ENCODE measurements at places on chromosomes 1 and 21.

DNA sequence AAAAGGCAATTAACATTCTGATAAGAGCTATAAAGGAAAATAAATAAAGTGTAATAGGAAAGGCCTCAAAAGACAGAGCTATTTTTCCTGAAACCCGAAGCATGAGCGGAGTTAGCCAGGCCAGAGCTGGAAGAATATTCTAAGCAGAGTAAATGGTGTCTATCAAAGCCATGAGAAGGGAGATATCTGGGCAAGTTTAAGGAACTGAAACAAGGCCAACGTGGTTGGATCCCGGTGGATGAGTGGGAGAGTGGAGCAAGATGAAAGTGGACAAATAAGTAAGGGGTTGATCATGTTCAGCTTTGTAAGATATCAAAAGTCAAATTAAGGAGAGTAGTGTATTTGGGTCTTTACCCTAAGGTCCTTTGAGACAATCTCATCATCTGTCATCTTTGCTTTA lies 234.0 kb downstream of the TM2D1 start:
- DNase-seq = no peak

- peak; percentile 21 for DNase-seq
These were observed 85.9 kb downstream of the TM2D1 start for GRCh38 chr1:61638911-61639605.

DNA sequence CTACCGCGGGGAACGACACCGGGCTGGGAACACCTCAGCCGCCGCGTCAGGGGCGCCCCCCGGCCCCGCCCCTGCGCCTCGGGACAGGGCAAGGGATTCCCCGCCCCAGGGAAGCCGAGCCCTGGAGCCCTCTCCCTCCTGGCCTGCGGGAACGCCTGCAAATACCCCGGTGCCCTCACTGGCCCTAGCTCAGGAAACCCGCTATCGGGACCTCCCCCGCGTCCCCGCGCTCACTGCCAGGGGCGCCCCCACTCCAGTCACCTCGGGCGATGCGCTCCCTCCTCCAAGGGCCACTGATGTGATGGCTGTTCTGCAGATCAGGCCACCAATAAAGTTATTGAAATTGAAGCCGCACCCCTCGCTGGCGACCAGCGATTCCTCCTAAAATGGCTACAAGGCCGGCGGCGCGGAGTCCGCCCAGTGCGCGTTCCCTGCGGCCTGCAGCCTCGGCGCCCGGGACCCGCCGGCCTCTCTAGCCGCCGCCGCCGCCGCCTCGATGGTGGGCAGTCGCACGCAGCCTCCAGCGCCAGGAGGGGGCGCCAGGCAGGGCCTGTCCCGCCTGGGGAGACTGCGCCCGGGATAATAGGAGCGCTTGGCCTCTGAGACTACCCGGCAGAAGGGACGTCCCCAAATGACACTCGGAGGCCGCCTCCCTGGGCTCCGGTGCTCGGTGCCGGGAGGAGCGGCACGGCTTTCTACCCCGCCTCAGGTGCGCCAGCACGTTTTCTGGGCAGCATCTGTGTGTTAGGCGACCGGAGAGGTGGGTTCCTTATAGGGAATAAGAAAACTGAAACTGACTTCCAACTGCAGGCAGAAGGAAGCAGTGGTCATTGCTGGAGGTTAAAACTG lies at the start of gene PRKAB2:
Gene PRKAB2, minus strand, starts transcription at position 303 of the 849 bp plus-strand sequence. CDS start 326 bp downstream, outside the sequence.
- DNase-seq = peak; percentile 97

DNA sequence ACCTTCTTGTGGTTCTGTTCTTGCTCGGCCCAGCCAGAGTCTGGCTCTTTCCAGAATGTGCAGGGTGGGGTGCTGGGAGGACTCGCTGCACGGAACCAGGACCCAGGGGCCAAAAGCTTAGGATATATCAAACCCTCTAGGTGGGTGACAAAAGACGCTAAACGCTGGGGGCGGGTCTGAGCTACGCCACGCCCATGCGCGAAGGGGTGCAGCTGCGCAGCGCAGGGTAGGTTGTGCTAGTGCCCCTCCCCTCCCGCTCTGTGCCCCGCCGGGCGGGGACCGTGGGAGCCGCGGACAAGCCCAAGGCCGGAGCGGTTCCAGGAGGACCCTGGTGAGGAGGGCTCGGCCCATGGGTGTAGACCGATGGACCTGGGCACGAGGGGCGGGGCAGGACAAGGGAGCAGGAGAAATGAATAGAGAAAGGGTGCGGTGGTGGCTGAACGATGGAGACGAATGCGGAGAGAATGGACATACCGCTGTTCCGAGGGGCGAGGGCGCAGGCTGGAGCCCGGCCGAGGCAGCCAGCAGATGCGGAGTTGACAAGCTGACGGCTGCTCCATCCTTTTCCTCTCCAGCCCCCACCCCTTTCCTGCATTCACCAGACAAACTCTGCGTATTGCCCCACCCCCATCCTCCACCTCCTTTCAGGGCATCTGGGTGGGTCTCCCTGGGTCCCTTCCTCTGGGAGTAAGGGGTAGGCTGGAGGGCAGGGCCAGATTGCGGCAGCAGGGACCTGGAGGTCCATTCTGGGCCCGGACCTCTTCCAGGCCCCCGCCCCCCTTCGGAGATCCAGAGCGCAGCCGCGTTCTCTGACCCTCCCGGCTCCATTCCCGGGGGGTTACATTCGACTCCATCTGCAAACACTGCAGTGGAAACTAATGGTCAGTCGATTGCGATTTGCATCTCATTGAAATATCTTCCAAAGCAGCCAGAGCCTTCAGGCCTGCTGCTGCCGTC lies at the start of gene RUSC1:
Gene RUSC1, plus strand, starts transcription at position 234 of the 957 bp plus-strand sequence. CDS start 880 bp downstream, outside the sequence.
- DNase-seq = peak; percentile 70

- no peak for DNase-seq
These were observed 230.4 kb downstream of the SLC35F3 start for GRCh38 chr1:234134878-234135277.

DNA sequence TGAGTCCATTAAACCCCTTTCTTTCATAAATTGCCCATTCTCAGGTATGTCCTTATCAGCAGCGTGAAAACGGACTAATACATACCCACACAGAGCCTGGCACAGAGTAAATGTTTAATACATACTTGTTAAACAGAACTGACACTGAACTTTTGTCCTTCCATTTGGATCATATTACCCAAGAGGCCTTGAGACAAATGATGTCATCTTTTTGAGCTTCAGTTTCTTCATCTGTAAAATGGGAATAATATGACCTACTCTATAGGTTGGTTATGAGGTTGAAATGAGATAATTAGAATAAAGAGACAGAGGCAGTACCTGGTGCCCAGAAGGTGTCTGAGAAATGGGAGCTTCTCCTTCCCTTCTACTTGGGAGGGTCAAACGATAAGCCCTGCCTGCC lies 13.8 kb downstream of the CYB5RL start:
- DNase-seq = no peak

- DNase-seq = no peak
These were observed 128.6 kb downstream of the ST6GALNAC3 start for GRCh38 chr1:76203127-76203526.

DNA sequence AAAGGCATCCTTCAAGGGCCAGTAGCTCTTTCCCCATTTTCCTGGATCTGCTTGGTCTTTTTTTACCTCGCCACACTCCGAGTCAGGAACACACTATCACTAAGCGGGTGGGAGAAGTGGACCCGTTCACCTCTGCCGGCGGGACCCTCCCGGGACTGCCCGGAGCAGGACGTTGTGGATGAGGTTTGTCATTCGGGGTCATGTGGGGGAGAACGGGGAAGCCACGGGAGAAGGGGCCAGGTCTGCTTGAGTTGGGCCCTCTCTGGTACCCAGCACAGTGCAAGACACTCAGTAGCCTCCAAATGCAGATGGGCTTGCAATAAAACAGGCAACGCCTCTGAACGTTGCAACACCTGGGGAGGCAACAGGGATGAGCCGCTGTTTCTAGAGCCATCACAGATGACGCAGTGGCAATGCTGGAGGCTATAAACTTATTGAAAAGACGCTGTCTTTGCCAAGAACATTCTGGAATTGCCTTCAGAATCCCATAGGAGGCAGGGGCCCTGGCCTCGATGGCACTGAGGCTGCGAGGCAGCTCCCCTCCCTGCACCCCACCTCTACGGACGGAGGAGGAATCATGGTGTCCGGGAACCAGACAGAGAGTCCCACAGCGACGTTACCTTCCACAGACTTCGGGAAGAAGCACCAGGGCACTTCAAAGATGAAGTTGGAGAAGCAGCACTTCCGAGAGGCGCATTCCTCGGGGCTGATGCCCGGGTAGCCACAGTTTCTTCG lies 3.8 kb downstream of the TFF2 start:
- DNase-seq = no peak

GRCh38 chr1:28172713-28173150 lies 3.8 kb downstream of the PTAFR start:
- no peak for DNase-seq

GRCh38 chr1:155261493-155261851 lies 688 bp downstream of the SCAMP3 start:
- no peak for DNase-seq

DNA sequence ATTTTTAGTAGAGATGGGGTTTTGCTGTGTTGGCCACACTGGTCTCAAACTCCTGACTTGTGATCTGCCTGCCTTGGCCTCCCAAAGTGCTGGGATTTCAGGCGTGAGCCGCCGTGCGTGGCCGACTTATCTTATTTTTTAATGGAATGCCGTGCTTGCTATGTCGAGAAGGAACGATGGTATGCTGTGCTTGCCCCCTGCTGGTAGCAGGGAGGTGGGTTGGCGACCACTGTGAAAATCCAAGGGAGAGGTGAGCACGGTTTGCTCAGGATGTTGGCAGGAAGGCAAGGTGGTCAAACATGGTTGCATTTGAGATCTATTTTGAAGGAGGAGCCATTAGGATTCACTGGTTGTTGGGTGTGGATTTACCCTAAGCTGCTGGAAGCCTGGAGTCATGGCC lies 45.8 kb upstream of the RCC2 start:
- DNase-seq = peak; percentile 31

DNA sequence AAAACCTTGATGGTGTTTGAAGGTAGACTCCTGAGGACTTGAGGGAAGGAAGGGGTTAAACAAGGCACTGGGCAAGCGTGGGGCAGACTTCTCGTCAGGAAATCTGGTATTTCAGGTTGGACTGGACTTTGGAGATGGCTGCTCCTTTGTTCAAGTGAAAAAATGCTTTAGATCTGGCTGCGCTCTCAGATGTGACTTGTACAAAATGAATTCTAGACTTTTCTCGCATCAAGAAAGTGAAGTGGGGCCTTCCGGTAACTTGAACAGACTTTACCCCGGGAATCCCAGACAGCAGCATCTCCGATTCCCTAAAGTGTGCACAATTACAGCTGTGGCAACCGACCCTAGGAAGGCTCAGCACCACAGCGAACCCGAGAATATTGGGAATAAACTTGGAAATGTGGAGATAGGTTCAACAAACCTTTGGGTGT lies 44.3 kb upstream of the ERRFI1 start:
- DNase-seq = no peak

GRCh38 chr1:55184859-55185258 lies 30.3 kb downstream of the USP24 start:
- no peak for DNase-seq

GRCh38 chr1:7539769-7540175 lies 231.3 kb upstream of the VAMP3 start:
- peak; percentile 51 for DNase-seq

DNA sequence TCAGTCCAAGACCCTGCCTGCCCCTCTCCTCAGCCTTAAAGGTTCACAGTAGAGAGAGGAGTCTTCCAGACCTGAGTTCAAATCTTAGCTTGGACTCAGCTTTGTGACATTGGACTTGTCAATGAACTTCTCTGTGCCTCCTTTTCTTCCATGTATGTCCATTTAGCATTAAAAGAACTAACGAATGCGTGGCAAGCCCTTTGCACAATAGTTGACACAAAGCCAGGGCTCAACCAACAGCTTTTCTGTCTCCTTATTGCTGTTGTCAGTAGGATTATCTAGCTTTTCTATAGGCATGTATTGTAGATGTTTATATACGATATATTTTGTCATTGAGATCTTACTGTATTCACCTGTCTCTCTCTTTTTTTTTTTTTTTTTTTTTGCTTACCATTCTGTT lies 450.8 kb downstream of the PTPRU start:
- no peak for DNase-seq

- no peak for DNase-seq
These were observed 33.0 kb downstream of the PGM1 start for GRCh38 chr1:63626222-63626621.

DNA sequence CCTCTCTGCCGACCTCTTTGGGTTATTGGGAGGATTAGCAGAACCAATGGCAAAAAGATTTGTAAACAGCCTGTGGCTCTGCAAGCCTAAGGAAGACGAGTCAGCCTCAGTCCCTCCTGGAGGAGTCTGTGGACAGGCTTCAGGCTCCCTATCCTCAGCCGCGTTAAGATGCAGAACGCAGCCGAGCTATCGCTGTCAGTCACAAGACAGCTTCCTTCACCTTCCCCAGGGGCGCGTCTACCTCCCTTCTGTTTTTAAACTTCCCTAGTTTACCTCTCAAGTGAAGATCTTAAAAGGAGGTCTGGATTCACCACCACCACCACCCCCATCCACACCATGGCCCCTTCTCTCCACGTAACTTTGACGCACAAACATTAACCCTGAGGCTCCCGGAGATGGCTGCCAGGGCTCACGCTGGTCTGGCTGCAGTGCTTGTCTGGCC lies 738 bp downstream of the CAMK1G start:
- no peak for DNase-seq

DNA sequence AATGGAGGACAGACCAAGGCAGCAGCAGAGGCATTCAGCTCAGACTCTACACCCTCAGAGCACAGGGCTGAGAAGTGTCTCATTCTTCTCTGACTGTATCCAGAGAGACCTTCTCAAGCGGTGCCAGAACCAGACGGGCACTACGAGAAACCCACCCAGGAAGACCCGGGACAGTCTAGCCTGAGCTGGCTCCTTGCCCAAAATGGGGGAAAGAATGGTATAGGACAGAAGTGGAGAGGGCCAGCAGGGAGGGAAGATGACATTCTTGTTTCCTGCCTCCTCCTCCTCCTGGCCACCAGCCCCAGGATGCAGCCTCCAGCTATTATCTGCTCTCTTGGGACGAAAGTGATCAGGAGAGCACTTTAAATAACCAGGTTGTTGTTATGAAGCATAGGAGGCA lies 22.6 kb upstream of the PRELP start:
- DNase-seq = no peak

Data from SK-N-DZ (cell line).